ENCODE measurements at places on chromosomes 2 and 18.

- no peak for DNase-seq
These were observed 33.1 kb upstream of the REG3G start for GRCh38 chr2:78992451-78992806.

- DNase-seq, result no peak
These were observed 31.1 kb downstream of the TMEM178A start for GRCh38 chr2:39696838-39697237.

DNA sequence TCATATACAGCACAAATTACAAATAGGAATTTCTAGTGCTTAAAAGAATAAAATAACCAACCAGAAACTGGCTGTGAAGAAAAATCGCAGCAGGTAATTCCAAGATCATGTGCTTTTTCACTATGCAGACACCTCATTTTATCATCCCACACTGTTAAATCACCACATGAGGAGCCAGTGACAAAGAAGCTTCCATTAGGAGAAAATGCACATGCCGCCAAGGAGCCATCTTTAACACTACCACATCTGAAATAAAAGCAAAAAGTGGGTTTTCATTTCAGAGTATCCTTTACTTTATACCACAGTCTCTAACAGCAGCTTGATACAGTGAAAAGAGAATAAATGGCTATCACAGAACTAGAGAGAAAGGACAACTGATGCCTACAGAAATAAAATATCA, 6.8 kb downstream of the WDSUB1 start:
- no peak for DNase-seq

DNA sequence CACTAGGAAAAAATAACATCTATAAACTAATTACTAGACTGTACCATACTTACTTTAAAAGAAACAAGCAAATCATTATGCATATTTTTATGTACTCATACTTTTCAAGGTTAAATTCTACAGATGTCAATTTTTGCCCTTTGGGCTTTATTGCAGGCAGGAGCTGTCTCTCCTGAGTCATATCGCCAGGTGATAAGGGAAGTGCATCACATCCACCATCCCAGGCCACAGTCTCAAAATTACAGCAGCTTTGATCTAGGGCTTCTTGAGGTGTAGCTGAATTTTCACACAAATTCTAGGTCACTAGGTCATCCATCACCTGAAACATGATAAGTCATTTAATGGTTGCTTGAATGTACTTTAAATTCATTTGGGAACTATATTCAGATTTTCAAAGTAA, 38.4 kb upstream of the FRZB start:
- no peak for DNase-seq

- DNase-seq, result no peak
These were observed 101.6 kb downstream of the LRRC30 start for GRCh38 chr18:7332452-7332851.
